ENCODE measurements at places on chromosomes 4 and X.

- no peak for DNase-seq
These were observed 8.0 kb upstream of the PALLD start for GRCh38 chr4:168488869-168489274.

DNA sequence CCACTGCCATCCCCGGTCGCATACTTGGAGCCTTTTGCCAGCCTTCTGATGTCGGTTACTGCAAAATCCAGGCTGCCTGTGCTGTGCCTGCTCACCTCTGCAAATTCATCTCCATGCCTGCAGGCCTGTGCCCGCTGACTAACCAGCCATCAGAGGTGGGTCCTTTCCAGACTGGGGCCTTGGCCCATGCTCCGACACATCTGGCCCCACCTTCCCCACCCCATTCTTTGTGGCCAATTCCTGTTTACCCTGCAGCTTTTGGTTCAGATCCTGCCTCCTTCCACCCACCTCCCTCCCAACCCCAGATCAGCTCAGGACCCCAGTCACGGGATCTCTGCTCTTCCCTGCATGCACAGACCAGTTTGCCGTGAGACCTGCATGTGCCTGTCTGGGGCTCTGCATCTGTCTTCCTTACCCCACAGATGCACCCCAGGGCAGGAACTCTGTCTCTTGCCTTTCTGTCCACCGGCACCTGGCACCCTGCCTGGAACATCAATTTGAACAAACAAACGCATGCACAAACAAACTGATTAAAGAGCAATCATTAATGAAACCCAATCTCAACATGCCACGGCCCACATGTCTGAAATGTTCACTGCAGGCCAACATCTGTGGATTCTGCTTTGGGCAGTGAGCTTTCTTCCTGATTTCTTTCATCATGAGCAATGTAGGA lies 112.8 kb upstream of the PSAPL1 start:
- DNase-seq, result no peak

GRCh38 chr4:48633657-48634056 lies 143.6 kb downstream of the ZAR1 start:
- no peak for DNase-seq

- no peak for DNase-seq
These were observed 114.3 kb upstream of the EMCN start for GRCh38 chr4:100632163-100632562.

GRCh38 chr4:150255610-150256224 lies 177.5 kb downstream of the DCLK2 start:
- DNase-seq, result no peak

- no peak for DNase-seq
These were observed 11.8 kb upstream of the DCUN1D4 start for GRCh38 chr4:51831133-51831532.

DNA sequence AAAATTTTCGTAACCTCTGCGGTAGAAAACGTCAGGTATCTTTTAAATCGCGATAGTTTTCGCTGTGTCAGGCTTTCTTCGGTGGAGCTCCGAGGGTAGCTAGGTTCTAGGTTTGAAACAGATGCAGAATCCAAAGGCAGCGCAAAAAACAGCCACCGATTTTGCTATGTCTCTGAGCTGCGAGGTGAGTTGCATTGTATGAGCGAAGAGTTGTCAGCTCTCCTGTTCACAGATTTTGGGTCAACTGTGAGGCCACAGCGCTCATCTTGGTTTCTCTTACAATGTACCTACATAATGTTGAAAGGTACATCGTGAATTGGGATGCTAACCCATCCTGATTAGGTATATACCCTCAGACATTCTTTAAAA lies 486 bp downstream of the CLCN3 start:
- peak; percentile 48 for DNase-seq

DNA sequence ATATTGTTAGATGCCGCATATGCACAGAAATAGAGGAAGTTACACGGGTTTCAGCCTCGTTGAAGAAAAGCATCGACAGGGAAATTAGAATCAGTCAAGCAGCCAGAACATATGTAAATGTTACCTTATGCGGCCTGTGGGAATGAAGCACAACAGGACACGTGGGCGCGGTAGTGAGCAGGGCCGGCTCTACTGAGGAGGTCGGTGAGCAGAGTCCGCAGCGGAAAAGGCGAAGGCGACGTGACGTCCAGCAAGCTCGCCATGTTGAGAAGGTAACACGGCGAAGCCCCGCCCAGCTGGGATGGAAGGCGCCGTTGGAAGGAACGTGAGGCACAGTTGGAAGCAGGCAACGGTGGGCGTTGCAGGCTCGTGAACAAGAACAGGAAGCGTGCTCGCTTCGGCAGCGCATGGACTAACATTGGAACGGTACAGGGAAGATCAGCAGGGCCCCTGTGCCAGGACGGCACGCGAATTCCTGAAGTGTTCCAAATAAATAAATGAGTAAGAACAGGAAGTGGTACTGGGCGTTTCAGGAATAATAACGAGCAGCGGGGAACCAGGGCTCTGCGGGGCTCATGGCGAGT lies 54.6 kb downstream of the MTNR1A start:
- peak; percentile 78 for DNase-seq

DNA sequence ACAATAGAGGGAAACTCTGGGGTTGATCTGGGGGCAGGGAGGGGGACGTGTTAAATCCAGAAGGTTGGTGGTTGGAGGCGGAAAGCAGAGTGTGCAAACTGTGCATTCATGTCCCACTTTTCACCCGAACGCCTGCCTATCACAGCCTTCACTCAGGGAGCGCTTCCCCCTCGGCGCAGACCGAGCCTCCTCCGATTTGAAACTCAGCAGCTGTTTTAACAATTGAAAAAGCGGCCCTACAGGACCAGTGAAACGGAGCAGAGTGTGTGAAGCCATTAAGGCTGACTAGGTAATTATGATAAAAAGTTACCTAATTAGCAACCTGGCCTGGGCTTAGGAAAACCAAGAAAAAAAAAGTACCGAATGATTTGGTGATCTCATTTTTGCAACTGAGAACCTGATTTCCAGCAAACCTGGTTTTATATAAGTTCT lies 685 bp upstream of the NDNF start:
- no peak for DNase-seq

- DNase-seq, result no peak
These were observed 12.9 kb upstream of the SMPX start for GRCh38 chrX:21770631-21771321.

DNA sequence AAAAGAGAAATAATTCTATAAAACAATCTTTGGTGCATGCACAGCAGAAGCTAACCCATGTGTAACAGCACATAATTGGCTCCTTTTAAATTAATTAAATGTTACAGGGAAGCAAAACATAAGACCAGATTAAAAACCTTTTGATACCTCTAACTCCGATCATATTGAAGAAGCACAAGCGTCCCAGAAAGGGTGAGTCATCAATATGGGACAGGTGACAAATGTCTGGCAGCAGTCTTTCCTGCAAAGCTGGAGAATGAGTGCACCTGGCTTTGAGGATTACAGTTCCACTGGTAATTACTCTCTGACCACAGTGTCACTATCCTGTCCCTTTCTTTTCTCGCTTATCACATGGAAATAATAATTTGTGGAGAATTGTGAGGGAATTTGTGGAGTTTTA lies 94.6 kb downstream of the FAM9B start:
- DNase-seq, result no peak

DNA sequence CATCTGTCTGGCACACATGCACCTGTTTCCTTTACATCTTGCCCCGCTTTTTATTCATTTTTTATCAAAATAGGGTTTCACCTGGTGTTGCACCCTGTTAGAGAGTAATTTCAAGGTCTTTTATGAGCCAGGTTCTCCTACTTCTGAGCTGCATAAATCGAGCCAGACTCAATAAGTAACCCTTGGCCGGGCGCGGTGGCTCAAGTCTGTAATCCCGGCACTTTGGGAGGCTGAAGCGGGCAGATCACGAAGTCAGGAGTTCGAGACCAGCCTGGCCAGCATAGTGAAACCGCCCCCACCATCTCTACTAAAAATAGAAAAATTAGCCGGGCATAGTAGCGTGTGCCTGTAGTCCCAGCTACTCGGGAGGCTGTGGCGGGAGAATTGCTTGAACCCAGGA lies 1.0 kb upstream of the PPP2R3B start:
- no peak for DNase-seq

GRCh38 chr4:188287169-188287894 lies 148.1 kb downstream of the TRIML1 start:
- no peak for DNase-seq

DNA sequence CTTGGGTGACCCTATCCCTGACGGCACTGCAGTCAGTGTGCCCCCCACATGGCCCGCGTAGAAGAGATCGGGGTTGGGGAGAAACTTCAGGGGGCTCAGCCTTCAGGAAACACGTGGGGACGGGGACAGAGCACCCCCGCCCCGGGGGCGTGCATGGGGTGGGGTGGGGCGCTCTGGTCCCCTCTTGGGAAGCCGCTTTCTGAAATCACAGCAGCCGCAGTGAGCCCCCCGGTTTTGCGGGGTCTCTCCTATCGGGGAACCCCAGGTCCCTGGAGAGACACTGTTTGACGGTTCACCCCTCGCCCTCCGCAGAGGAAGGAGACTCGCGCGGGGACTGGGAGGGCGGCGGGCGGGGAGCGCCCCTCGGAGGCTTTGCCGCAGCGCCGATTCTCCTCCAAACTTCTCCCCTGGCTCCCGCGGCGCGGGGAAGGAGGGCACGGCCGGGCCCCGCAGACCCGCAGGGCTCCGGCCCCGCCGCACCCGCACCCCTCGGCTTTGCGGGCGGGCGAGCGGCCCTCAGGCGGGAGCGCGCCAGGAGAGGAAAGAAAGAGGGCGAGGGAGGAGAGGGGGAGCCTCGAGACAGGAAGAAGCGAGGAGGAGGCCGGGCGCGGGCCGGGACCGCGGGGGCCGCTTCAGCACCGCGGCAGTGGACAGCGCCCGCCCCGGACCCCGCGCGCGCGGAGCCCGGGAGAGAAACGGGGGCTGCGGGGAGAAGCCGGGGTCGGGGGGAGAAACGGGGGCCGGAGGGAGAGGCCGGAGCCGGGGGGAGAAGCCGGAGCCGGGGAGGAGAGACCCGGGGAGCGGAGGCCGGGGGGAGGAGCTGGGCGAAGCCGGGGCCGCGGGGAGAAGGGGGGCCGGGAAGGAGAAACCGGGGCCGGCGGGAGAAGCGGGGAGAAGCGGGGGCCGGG lies 612 bp downstream of the CPLX1 start:
- DNase-seq, result no peak

- peak; percentile 48 for DNase-seq
These were observed 37.3 kb upstream of the CDKN2AIP start for GRCh38 chr4:183407128-183407585.

DNA sequence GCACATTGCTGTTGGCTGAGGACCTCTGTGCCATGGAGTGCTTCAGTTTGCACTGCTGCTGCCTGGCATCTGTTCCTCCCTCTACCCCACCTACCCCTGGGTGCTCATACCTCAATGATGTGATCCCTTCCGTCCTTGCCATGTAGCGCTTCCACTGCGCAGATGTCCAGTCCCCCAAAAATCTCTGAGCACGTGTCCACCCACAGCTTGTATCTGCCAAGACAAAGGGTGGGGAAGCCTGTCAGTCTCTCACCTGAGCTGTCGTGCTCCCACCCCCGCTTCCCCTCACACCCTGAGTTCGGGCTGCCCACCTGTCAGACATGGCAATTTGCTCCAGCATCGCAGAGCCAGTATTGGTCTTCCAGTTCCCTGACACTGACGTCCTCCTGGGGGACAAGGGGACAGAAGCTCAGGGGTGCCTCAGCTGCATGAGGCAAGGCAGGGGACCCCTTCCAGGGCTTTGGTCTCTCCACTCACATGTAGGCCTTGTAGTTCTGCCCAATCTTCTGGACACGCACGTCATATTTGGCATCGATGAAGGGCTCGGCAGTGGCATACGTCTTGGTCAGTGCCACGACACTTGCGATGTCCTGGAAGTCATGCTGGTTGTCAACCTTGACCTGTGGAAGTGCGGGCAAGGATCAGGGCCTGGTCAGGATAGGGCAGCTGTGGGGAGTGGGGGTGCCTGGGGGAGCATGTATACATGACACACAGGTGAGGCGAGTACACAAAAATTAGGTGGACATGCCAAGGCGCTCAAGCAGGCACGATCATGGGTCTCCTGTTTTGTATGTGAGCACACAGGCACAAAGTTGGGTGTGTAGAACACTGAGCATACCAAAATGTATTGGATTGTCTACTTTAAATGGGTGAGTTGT lies 6.0 kb upstream of the TIMP1 start:
- DNase-seq, result no peak

DNA sequence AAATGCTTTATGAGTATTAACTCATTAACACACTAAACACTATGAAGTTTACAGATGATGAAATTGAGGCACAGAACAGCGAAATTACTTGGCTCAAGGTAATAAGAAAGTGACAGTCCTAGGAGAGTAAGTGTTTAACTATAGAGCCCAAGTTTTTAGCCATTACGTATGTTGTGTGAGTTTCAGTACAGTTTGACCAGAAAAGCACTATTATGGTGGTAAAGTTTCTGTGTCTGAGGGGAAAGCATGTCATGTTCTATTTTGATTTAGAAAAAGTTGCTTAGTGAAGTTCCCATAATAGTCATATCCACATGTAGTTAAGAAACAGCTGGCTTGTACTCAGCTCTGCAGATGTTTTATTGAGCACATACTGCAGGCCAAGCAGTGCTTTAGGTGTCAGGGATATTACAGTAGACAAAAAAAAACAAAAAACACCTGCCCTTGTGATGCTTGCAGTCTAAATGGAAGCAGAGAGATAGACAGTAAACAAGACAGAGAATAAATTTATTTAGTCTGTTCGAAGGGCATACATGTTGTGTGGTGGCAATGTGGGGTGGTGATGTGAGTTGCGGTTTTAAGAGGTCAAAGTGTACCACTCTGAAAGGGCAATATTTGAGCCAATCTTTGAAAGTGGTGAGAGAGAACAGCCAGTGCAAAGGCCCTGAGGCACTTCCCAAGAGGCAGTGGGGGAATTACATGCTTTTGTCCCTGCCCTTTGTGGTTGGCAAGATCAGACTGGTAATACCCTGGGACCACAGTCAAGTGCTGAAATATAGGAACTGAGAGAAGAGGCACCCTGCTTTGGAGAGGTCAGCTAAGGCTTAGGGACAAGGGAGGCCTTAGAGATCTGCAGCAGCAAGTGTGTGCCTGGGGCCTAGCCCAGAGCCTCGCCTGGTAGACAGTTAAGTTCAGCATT lies 6.2 kb downstream of the TMEM131L start:
- no peak for DNase-seq

- DNase-seq, result no peak
These were observed 237.5 kb downstream of the SHOX start for GRCh38 chrX:867966-868647.

- no peak for DNase-seq
These were observed 227.9 kb downstream of the PTTG2 start for GRCh38 chr4:38188136-38188535.

DNA sequence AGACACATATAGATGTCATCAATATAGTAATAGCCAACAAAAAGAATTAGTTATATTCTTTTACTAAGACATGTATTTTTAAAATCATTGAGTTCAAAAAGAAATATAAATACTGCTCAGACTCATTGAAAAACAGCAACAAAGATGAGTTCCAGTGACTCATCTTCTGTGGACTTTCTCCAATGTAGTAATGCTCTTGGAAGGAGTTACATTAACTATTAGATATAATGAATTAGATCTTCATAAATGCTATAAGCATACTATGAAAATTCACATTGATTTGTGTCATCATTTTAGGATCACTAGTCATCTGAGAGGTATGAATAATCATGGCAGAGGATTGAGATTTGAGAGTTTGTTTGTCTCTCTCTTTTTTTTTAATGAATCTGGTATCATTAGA lies 547.8 kb upstream of the PCDH7 start:
- no peak for DNase-seq

- DNase-seq, result no peak
These were observed 31.0 kb upstream of the STX18 start for GRCh38 chr4:4572821-4573220.

GRCh38 chr4:4695497-4695896 lies 153.6 kb upstream of the STX18 start:
- DNase-seq, result no peak
